ENCODE measurements at places on chromosomes 3 and 15. TPM values are rescaled to one million over a fixed set of nuclear protein-coding genes. Genes with fewer than 3 reads are reported as not detected.

- no peak for DNase-seq
Observed at GRCh38 chr15:64187396-64188191, 24.8 kb upstream of the PPIB start.

GRCh38 chr15:32794973-32795372 lies 77.2 kb downstream of the GREM1 start:
- DNase-seq: no peak

DNA sequence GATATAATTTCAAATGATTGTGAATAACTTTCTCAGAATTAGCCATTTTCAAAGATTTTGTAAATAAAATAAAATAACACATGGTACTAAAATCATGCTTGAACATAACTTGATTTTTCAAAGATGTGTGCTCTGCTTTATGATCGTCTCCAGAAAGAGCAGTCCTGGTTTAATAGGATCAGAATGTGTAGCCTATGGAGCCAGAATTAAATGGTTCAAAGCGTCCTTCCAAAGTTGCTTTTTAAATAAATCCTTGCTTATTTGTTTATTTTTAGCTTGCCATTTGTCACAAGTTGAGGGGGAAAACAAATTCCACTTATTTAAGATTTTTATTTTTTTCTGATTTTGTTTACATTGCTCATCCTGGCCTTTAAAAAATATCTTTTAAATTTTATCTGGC lies 123.7 kb upstream of the SPRED1 start:
- DNase-seq: peak; percentile 64

DNA sequence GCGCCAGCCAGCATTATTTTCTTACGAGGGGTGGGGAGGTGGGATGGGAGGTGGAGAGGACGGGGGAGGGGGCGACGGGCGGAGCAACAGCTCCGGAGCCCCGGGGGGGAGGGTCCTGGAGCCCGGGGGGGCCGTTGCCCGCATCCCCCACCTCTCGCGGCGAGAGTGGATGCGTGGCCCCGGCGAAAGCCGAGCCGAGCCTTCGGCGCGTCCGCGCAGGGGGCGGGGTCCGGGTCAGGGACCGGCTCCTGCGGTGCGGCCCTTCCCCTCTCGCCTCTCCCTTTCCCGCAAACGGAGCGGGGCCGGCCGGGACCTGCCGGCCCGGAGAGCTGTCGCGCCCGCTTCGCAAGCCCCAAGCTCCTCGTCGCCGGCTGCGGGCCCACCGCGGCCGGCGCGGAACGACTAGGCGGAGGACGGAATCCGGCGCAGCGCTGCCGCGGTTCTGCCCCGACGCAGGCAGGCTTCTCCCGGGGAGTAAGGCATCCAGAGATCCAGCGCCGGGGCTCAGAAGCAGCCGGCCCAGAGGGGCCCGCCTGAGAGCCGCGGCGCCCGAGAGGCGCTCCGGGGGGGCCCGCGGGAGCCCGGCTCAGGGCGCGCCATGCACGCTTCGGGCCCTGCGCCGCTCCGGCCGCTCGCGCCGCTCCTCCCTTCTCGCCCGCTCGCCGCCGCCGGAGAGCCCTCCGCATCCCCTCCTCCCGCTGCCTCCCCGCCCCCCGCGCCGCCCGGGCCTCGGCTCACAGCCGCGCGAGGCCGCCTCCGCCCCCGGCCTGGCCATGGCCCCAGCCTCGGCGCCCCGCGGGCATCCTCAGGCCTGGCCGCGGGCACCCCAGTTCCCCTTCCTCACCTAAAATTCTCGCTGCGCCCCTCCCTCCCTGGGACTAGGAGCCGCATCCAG lies 459 bp upstream of the ADCY5 start:
- DNase-seq: peak; percentile 55

DNA sequence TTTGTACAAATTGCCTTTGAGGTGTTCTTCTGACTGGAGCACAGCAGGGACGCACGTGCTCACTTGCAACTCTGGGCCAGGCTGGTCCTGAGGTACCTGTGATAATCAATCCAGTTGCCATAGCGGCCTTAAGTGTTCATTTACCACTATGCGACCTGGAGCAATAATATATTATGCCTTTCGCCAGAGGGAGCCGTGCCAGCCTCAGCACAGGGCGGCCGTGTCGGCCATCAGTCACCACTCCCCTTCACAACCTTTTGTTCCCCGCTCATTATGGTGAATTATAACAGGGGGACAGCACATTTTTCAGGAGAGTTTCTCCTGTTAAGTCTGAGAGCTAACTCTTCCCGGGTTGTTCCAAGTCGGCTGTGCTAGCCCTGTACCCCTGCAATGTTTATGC lies 289.7 kb downstream of the RORA start:
- DNase-seq: no peak

PEX11A gene
- 5.6 TPM for polyA plus RNA-seq

All from muscle of leg (tissue), 16 donors.